ENCODE measurements at places on chromosomes 6 and 20.

DNA sequence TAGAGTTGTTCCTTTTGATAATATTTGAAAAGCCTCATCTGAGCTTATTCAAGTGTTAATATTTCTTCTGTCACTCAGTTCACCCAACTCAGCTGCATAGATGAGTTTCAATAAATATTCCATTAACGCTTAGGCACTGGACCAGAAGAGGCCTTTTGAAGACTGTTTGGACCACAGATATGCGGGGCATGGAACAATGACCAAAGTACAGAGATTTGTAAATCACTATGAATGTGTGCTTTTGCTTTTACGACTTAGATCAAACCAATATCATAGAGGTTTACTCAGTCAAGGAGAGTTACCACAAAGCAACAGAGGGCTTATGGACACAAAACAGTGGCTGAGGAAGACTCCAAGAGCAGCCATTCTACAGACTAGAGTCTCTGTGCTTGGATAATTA, 99.9 kb downstream of the RTN4IP1 start:
- DNase-seq: no peak

DNA sequence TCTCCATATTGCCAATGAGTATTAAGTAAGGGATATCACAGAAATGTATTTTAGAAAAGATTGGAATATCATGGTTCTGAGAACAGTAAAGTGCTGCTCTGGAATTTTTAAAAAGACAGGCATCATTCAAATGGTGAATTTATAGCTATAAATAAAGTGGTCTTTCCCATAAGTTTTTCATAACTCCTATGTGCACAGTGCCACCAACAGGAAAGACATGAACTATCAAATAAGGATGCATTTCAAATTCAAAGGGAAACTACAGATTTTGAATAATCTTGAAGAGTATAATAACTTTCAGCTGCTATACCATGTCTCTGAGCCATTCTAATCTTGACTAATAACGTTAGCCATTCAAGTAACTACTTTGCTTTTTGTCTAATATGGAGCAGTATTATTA, 456.8 kb upstream of the GJE1 start:
- no peak for DNase-seq

- DNase-seq: peak; percentile 96
Observed at GRCh38 chr6:109705258-109705657, 14.2 kb downstream of the FIG4 start.

DNA sequence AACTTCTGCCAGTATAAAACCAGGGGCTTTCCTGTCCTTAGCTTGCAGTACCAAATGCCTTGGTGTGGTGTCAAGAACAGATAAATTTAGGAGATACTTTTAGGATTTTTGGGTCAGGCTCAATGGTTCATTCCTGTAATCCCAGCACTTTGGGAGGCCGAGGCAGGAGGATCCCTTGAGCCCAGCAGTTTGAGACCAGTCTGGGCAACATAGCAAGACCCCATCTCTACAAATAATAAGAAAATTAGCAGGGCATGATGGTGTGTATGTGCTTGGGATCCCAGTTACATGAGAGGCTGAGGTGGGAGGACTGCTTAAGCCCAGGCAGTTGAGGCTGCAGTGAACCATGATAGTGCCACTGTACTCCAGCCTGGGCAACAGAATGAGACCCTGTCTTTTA, 3.2 kb upstream of the ZBTB12 start:
- DNase-seq: no peak

DNA sequence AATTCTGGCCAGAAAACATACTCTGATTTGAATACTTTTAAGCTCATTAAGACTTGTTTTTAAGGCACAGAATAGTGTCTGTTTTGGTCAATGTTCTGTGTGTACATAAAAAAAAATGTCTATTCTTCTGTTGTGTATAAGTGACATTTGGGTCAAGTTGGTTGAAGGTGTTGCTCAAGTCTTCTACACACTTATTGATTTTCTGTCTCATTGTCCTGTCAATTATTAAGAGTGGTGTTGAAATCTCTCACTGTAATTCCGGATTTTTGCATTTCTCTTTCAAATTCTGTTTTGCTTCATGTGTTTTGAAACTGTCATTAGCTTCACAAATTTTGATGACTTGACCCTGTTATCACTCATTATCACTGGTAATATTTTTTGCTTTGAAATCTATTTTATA, 37.5 kb upstream of the EPM2A start:
- no peak for DNase-seq

DNA sequence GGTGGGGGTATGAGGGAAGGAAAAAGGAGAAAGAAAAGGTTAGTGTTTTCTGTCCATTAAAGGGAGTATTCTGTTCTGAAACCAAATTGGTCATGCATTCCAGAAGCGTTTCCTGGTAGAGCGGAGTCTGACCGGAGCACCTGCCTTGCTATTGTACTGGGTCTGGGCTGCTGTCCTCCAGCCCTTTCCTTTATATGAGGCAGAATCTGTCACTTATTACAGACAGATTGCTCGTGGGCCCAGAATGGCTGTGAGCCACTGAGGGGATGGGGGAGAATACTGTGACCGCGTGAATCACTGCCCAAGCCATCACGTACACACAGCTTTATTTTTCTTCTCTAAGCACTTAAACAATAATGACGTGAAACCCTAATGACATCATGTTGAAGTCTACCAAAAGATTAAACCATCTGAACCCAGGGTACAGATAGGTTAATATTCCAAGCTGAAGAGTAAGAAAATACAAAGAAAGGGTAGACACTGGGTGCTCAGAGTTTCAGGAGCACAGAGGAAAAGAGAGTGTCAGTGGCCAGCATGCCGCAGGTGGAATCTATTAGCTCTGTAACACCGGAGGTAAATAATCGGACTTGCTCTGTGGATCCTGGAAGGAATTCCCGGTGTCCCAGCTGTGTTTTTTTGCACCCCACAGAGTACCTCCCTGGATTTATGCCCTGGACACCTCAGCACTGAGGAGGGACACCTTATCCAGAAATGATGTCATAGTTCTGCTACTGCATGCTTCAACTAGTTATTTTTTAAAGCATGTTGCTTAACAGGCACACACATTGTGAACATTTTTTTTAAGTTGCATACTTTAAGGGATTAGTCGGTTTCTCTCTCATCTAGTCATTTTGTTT, 573.3 kb downstream of the PKHD1 start:
- DNase-seq: peak; percentile 40

Measured in kidney (tissue), 22 donors.